Stimulated activated CD8-positive, alpha-beta memory T cell treated with anti-CD3 and anti-CD28 coated beads, Interleukin-2, amount 100 ng/mL, for 1 hour (primary cell): ENCODE measurements at places on chromosomes 1 and 21.

DNA sequence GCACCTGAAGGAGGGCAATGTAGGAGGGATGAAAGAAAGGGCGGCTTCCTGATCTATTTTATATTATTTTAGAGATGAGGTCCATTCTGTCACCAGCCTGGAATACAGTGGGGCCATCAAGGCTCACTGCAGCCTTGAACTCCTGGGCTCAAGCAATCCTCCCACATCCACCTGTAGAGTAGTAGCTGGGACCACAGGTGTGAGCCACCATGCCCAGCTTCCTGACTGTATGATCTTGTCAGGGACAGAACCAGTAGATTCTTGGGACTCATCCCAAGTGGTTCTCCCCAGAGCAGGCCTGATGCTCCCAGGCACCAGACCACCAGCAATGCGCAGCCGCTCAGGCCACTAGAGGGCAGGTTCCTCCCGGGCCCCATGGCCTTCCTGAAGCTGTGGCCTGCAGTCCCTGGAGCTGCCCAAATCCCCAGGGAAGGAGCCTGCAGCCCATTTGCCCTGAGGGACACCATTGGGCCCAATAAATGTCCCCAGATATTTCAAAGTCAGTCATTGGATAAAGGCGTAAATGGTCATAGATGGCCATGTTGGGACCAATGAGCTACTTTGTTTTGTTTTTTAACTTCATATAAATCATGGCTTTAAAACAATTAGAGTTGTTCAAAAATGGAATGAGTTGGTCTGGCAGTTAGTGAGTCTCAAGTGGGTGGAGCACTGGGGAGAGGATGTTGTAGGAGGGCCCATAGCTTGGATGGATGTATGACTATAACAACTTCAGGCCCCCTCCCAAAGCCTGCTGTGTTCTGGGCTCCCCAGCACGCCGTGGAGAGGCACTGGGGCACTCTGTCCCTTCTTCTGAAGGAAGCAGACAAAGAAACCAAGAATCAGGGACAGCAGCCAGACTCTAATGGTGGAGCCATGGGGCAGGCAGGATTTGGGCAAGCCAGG lies 44.7 kb upstream of the GOLT1A start:
- no peak for DNase-seq

GRCh38 chr1:118388301-118388959 lies 203.4 kb upstream of the SPAG17 start:
- DNase-seq = no peak

DNA sequence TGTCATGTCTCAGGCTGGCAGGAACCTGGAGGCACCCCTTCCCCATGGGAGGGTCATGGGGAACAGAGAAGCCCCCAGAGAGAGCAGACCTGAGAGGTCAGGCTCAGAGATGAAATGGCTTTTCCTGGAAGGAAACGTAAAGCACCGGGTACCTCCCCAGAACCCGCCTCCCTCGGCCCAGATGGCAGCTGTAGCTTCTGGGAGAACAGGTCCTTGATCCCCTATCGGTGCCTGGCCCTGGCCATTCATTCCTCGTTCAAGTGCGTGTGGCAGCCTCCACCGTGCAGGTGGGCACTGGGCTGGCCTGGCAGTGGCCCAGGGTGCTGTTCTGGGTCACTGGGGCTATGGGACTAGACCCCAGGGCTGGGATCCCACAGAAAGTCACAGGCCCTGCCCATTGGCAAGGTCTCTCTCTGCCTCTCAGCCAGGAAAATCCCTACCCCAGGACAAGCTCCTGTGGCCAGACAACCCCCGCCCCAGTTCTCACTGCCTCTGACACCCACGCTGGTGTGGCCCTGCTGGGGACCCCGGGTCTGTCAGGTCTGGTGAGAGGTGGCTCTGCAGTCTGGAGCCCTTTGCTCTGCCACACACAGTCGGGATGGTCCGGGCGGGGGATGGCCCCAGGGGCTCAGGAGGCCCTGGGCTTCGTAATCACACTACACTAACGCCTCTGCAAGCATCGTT lies 183.2 kb upstream of the VAMP3 start:
- no peak for DNase-seq

- DNase-seq = no peak
These were observed 31.4 kb downstream of the STXBP3 start for GRCh38 chr1:108777839-108778238.

DNA sequence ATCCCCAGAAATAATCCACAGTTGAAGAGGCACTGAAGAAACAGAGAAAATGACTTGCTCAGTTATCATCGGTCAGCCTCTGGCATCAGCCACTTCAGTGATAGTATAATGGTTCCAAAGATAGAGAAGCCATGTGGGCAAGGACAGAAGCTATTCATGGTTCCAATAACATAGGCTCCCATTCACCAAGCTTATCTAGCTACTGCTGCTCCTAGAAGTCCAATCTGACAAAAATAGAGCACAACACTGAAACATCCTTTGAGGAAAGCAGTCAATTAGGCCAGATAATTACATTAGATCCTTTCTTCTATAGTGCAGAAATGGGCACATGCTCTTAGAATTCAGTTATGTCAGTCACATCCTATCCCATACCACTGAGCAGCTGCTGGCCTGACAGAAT lies 33.5 kb upstream of the CRB1 start:
- no peak for DNase-seq
